Cerebellar nuclear complex (tissue), 1 donor: ENCODE measurements at places on chromosomes 16 and 17.

DNA sequence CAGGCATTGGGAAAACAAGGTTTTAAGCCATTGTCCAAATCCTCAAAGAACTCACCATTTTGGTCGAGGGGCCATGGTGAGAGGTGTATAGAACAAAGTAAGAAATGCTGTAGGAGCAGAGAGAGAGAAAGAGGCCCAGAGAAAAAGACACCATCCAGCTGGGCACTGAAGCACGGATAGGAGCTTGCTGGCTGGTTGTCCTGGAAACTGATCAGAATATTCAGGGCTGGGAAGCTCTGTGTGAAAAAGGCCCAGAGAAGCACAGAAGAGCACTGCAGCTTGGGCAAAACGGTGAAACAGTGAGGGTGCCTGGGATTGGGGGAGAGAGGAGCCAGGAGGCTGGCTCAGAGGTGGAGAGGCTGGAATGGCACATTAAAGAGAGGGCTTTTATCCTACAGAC lies 16.5 kb downstream of the HS3ST3B1 start:
- no peak for DNase-seq

DNA sequence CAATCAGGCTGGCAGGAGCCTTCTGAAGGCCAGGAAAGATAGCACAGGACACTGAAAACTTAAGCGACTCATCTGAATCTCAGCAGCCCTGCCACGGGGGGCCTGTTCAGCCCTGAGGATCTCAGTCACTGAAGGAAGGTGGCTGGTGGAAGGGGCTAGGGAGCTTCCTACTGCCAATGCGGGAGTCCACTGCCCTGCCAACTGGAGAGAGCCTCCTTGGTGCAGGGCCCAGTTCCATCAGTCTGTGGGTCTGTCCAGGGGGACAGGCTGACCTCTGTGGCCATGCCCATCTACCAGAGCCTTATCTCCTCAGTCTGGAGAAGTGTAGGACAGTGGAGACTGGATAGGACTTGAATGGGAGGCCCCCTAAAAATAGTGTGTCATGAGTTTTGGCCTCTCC lies 1851.6 kb downstream of the TP53TG3F start:
- DNase-seq, result no peak

DNA sequence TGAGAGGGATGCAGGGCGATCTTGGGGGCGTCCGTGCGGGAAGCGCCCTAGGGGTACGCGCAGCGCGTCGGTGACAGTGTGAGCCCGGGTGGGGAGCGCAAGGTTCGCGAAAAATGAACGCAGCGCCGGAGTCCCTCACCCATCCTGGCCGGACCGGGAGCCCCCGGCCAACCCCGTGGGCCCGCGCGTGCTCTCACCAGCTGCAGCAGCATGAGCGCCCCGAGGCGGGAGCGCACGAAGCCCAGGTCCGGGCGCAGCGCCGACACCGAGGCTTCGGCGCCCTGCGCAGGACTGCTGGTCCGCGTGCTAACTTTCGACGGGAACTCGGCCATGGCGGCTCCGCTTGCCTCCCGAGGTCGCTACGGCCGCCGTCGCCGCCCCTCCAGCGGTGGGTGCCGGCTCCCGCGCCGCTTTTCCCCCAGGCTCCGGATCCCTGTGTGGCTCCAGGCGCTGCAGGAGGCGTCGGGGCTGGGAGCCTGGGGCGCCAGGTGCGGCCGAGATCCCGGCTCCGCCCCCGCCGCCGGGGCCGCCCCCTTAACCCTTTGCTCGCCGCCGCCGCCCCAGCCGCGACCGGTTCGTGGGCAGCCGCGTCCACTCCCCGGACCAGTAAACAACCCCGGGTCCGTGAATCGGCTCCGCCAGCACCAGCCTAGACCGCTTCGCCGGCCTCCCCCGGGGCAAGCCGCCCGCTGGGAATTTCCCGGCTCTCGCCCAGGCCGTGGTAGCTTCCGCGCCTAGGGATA lies at the start of gene PLLP:
Gene PLLP, minus strand, starts transcription at position 464 of the 743 bp plus-strand sequence. Its CDS starts 132 bp downstream, at position 332.
- no peak for DNase-seq

DNA sequence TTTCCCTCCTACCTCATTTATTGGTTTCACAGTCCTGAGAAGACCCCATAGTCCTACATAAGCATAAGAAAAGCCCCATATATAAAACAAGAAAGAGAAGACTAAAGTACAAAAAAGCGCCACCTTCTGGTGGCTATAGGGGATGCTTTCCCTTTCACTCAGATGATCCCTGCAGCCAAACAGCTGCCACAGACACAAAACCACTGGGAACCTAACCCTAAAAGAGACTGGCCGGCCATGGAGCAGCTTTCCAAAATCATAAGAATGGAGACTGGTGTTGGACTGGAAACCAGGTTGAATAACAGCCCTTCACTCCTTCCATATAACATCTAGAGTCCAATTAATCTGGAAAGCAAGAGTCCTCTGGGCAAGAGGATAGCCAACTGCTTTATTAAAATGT lies 11.4 kb downstream of the DYNC1LI2 start:
- DNase-seq, result no peak

DNA sequence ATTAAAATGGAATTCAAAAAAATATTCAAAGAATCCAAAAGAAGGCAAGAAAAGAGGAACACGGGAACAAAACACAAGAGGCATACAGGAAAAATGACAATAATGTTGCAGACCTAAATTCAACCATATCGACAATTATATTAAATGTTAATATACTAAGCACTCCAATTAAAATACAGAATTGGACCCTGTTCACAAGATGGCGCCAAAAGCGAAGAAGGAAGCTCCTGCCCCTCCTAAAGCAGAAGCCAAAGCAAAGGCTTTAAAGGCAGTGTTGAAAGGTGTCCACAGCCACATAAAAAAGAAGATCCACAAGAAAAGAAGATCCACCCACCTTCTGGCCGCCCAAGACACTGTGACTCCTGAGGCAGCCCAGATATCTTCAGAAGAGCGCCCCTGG lies 6.3 kb upstream of the XAF1 start:
- no peak for DNase-seq

- no peak for DNase-seq
Observed at GRCh38 chr16:86777381-86777946, 199.1 kb downstream of the FOXL1 start.

DNA sequence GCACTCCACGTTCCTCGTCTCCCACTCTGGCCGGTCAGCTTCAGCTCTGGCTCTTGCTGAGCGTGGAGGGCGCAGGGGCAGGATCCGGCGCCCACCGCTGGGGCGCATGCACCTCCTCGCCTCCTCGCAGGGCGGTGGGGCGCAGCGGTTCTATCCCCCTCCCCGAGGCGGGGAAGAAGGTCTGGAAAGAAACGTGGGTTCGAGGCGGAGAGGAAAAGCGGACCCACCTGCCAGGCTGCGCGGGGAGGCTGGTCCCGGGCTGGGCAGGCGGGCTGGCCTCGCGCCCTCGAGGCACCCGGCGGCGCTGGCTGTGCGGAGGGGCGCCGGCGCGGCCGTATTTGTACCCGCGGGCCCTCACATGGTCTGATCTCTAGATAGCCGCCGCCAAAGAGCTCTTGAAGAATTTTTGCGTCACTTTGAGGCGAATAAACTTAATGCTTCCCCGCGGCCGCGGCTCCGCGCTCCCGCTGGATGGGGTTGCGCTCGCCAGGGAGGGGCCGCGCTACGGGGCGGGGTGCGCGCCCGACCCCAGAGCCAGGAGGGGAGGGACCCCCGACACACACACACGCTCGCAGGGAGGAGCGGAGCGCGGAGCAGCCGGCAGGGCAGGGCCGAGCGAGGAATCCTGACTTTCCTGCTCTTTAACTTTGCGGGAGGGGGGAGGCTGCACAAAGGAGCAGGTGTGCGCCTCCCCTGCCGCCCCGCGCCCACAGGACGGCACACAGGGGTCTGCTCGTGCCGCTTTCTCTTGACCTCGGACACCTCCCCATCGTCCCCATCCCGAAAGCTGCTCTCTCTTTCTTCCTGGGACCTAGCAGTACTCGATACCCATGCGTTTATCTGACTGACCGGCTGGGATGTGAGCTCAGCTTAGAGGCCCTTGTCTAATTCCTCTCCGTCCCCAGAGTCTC lies at the start of gene SLC6A4:
Gene SLC6A4, minus strand, starts transcription at position 312 of the 911 bp plus-strand sequence. CDS start 13,739 bp downstream, outside the sequence.
- no peak for DNase-seq

- no peak for DNase-seq
Observed at GRCh38 chr17:37138571-37139120, 189.9 kb downstream of the AATF start.

GRCh38 chr17:27622986-27623385 lies 8.0 kb upstream of the LGALS9 start:
- DNase-seq, result no peak

DNA sequence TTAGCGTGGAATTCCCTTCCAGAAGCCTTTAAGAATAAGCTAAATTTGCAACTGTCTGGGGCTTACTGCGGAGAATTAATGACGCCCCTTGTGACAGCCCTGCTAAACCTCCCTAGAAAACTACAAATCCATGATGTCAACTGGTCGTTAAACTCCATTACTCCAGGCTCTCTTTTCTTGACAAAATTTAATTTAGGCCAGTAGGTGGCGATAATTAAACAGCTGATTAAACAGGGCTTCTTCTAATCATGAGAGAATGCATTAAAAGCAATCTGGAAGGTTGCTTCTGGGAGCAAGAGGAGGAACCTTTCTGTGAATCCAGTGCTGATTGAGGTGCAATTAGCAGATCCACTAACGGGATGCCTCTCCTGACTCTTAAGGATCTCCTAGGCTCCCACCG lies 8.1 kb upstream of the NLRP1 start:
- peak; percentile 29 for DNase-seq

DNA sequence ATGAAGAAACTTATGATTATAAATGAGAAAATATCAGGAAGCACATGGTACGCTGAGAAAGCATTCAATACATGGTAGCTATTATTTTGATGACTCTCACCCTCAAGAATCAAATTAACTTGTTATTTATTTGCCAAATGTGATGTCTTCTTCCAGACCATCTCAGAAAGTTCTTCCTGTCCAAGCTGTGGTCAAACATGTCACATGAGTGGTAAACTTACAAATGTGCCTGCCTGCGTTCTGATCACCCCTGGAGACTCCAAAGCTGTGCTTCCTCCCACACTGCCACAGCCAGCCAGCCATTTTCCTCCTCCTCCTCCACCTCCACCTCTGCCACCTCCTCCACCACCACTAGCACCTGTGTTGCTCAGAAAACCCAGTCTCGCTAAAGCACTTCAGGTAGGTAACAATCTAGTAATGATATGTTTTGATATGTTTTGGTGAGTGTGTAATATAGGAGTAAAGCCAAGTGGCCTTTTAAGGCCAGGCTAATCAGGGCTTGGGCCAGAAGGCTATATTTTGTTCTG lies 16.4 kb upstream of the SMG8 start:
- DNase-seq, result no peak

- no peak for DNase-seq
Observed at GRCh38 chr17:40484285-40484972, 17.0 kb downstream of the TNS4 start.

GRCh38 chr17:46045639-46046038 lies 46.6 kb downstream of the STH start:
- no peak for DNase-seq

GRCh38 chr16:87669672-87670071 lies 67.4 kb downstream of the JPH3 start:
- no peak for DNase-seq

- no peak for DNase-seq
Observed at GRCh38 chr16:67030221-67030962, 1.4 kb downstream of the CBFB start.

DNA sequence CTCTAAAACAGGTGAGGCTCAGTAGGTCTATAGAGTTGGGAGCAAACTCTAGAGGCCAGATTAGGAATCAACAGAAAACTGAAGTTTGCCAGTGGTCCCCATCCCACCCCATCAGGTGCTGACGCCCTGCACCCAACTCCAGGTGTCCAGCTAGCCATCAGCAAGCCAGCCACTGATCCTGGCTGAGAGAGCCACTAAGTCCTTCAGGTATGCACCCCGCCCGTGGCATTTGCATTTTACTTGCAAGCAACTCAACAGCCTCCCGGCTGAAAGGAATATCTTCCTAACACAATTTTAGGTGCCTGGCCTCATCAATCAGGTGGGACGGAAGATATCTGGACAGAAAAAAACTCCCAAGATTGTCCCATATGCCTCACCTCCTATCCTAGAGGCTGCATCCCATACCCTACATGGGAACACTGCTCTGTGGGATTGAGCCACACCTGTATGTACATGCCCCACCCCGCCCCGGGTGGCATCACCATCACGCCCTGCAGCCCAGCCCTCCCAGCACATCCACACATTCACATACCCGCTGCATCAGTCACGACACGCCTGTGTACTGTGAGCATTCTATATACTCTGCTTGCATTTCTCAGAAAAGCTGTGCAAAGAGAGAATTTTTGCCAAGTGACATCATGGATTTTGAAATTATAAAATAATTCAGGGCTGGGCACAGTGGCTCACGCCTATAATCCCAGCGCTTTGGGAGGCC lies 8.3 kb downstream of the OTOP3 start:
- DNase-seq, result no peak

DNA sequence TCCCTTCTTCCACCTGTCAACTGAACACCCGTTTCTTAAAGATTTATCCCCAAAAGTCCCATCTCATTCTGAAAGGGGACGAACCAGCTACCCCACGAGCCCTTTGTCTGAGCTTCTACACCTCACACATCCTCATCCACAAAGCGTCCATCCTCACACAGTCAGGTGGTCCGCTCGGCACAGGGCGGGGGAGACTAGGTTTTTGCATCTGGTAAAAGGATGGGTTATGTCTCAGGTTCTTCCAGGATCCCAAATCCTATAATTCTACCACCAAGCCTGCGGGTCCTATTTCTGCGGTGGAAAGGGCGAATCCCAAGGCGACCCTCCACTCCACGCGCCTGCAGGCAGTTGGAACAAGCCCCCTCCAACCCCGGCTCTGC lies 458 bp downstream of the GFOD2 start:
- DNase-seq, result no peak

- DNase-seq, result no peak
Observed at GRCh38 chr16:58863042-58863441, 128.9 kb upstream of the GOT2 start.

- no peak for DNase-seq
Observed at GRCh38 chr16:67357561-67357960, 30.9 kb downstream of the LRRC36 start.

GRCh38 chr17:18094409-18094807 lies 6.7 kb downstream of the DRG2 start:
- DNase-seq, result no peak

- DNase-seq, result no peak
Observed at GRCh38 chr17:72421128-72422092, 300.6 kb downstream of the SOX9 start.

DNA sequence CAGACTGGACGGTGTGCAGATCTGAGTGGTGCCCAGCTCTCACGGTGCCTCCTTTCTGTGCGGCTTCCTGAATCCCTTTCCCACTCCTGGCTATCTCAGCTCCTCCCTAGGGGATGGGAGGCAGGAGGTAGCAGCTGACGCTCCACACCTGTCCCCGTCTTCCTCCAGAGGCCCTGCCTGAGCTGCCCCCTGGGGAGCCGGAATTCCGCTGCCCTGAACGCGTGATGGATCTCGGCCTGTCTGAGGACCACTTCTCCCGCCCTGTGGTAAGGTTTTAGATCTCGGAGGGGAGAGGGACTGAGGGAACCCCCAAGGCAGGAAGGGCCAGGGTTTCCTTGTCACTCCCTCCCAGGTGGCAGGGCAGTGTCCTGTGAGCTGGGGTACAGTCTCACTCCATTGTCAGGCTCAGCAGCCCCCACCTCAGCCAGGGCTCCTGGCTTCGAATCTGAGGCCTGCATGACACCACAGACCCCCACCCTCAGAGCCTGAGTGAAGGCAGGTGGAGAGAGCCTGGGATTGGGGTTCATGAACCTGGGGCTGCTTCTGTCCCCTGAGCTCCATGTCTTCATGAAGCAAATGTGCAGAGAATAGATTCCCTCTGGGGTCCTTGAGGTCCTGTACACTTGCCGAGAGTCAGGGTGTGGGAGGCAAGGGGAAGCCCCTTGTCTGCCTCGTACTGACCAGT lies 6.6 kb downstream of the DEF8 start:
- no peak for DNase-seq

GRCh38 chr17:14950216-14950615 lies 314.9 kb downstream of the PMP22 start:
- no peak for DNase-seq
